Fibroblast of the conjunctiva (primary cell): ENCODE measurements at places on chromosomes 3 and 15.

DNA sequence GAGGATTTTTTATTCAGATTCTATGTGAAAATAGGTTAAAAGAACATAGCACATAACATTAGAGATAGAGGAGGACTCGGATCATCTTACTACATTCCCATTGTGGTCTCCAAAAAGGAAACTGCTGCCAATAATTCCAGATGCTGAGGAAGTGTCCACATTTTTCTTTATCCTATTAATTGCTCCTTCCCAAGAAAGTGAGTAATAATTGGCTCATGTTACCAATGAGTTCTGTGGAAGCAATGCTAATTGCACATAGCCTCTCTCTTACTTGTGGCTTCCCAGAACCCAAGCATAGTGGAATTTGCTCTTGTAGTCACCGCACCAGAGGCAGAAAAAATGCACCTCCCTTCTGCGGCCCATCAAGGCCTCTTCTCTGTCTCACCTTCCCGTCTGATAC lies 208.4 kb downstream of the PLOD2 start:
- peak; percentile 5 for DNase-seq

DNA sequence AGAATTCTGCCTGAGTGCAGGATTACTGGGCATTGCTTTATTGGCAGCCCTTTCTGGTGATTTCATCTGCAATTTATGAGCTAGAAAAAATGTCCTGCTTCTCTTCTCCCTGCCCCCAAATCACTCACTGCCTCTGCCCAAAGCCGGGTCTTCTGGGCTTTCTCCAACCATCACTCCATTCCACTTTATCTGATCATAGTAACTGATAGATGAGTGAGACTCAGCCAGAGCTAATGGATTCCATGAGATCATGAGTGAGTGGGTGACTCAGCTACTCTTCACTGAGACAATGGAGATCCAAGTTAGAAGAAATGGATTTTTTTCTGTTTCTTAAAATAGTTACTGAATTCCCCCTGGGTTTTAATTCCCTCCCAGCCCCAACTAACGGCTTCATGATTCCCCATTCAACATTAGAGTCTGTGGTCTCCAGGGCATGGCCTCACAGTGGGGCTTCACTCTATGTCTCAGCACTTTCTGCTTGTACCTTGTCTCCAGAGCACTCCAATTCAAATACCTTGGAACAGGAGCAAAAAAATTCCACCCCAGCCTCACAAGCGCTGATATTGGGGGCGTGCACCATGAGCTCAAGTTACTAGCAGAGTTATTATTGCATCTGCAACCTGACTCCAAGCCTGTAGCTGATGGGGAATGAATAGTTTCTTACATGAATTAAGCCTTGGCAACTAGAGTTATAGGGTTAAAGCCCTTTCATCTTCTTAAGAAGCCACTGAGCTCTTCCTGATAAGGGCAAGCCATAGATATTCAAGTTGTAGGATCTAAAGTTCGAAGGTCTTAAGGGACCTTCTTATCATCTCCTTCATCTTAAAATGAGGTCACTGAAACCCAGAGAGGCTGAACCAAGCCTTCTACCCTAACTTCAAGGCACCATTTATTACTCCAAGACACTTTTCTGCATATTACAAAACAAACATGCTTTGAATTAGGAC lies 85.9 kb downstream of the AGBL1 start:
- no peak for DNase-seq

GRCh38 chr15:61712129-61712759 lies 348.0 kb downstream of the VPS13C start:
- DNase-seq, result no peak

DNA sequence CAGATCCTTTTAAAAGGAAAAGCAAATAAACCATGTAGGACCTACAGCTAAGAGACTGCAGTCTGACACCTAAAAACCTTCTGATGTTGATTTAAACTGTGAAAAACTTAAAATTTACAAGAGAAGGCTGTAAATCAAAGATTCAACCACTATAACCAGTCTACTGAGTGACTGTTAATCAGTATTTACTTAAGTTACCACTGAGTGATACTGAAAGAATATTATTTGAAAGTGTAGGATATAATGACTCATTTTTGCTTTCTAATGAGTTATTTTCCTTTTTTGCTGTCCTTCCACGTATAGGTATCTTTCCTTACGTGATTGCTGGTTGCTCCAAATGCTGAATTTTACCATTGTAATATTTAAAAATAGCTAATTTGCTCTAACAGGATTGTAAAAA lies 44.6 kb downstream of the RFX7 start:
- no peak for DNase-seq

- DNase-seq, result peak; percentile 96
Observed at GRCh38 chr15:65869126-65869953, at the start of gene RAB11A. TSS of gene RAB11A (plus strand) at chr15:65869491. CDS start at chr15:65869586, 95 bp downstream.

DNA sequence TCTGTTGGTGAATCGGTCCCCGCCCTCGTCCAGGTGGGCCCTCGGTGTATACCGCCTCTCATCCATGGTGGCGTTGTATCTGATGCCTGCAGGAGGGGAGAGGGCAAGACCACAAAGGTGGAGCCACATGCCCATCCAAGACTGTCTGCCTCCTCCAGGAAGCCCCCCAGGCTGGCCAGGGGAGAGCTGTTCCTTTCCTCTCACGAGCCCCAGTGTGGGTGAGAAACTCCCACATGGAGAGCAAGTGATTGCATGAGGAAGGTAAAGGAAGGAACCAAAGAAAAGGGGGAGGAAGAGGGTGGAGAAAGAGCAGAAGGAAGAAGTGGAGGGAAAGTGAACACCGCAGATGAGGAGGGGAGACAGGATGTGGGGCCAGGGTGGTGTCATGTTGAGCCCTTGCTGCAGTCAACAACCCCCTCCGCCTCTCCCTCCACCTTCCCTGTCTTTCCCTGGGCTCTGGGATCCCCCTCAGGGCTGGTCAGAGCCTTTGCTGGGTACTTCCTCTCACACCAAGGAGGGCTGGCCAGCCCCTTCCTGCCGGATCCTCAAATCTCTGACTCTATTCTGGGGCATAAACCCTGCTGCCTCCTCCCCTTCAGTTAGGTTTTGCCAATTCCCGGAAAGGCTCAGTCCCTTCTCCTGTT lies 49.3 kb downstream of the FEM1B start:
- DNase-seq, result no peak

DNA sequence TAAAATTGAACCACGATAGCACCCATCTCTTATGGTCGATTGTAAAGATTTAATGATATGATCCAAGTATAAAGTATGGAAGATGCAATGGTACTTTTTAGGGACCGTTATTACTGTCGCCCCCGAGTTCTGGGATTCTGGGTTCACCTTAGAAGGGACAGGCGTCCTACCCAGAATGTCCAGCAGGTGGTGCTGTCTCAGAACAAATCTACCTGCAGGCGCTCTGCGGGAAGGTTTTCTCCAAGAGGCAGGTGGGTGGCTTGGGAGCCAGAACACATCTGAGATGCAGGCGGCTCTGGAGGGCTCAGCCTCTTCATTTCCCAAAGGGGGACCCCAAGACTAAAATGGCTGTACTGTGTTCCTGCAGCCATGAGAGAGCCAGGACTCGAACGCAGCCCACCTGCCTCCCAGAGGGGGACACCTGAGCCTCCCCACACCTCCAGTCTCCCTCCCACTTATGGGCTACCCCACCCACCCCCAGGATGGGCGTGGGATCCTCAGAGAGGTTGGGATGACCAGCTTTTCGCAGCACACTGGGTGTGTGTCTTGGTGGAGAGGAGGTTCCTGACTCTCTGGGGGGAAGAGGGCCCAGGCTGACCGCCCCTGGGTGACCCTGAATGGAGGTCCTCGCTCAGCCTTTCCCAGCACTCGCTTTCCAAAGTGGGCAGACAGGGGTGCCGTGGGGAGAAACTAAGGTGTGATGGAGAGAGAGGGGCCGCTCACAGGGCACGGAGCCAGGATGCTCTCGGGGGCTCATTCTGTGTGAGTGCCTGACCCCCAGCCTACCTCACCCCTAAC lies 28.1 kb upstream of the CORO2B start:
- DNase-seq, result no peak

- DNase-seq, result no peak
Observed at GRCh38 chr3:150299201-150299600, 108.9 kb upstream of the TSC22D2 start.

DNA sequence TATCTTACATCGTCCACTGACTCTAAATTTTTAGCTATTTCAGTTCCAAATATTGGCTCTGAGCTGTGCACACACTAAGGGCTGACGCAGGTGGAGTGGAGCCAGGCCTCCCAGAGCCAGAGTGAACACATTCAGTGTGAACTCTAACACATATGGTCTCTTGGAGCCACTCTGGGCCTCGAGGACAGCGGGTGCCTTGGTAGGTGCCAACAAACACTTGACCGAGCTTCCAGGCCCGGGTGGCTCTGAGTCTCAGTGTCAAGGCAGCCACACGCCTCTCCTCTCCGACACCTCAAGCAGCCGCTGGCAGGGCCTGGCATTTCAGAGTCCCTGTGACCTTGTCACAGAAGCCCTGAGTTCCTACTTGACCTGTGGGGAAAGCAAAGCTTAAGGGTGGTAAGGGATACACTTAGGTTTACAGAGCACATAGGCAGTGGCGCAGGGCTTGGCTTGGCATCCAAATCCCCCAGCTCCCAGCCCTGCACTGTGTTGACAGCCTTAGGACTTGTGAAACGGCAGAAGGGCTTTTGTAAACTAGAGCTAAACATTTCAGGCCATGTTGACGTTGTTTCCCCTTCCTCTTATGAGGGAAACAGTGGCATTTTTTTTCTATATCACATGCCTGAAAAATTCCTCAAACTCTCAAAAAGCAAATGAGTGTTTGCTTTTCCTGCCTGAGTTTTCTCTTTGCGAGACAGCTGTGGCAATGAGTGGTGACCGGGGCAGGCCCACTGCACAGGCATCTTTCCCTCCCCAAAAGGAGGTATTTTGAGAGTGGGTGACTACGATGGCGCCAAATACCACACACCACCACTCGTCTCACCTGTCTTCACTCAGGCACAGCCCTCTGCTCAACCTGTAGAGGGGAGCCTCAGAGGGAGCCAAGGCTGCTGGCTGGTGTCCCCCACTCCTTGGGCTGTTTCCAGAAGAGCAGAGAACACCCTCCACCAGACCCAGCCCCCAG lies 60.8 kb downstream of the DAPK2 start:
- DNase-seq, result no peak

DNA sequence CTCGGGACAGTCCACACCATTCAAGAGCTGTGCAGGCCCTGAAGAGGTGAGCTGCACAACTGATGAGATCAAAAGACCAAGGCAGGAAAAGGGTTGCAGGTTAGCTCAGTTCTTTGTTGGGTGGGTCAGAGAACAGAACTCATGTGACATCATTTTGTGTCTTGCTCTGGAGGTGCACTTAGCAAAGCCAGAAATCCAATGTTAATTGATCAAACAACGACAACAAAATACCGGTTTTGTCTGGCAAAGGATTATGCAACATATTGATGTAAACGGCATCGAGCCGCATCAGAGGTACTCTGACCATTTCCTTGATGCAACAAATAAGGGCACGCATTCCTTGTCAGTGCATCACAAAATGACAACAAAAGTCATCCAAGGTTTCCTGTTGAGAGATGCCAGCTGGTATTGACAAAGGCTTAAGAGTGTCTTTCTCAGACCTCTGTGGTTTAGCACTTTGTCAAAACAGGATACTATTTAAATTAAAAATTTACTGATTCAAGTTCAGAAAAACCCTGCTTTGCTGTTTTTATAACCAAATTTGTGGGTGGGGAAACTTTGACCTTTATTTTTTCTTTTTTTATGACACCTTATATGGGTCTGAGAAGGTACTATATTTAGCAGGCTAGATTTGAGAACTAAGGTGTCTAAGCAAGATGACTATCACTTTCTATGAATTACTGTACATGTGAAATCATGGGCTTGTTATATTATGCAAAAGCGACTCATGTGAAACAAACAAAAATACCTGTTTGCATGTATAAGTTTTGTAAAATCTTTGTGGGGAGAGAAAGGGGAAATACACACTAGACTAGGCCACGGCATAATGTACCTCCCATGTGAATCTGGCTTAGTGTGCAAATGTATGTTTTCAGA lies 496.1 kb downstream of the FOXP1 start:
- DNase-seq, result no peak

GRCh38 chr3:9165421-9165820 lies 84.0 kb downstream of the SRGAP3 start:
- DNase-seq, result no peak

DNA sequence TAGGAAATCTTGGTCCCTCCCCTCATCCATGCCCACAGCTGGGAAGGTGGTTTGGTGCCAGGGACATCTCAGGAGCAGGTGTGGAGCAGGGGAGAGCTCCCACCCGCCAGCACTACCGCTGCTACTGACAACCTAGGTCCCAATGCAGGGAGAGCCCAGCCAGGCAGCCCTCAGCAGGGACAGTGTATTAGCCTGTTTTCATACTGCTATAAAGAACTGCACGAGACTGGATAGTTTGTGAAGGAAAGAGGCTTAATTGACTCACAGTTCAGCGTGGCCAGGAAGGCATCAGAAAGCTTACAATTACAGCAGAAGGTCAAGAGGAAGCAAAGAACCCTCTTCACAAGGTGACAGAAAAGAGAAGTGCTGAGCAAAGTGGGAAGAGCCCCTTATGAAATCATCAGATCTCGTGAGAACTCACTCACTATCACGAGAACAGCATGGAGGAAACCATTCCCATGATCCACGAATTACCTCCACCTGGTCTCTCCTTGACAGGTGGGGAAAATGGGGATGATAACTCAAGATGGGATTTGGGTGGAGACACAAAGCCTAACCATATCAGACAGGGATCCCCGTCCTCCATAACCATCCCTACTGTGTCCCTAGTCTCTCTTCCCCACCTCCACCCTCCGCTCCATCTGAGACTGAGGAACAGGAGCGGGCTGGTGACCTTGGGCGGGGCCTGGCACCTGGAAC lies 218.6 kb downstream of the TBC1D2B start:
- DNase-seq, result no peak

- no peak for DNase-seq
Observed at GRCh38 chr3:50269977-50270413, 1.0 kb downstream of the SEMA3B start.
